ENCODE measurements at places on chromosomes 4 and X. TPM values are rescaled to one million over a fixed set of nuclear protein-coding genes. Genes with fewer than 3 reads are reported as not detected.

GRCh38 chr4:138138774-138139173, 103.4 kb downstream of the SLC7A11 start:
- H3K36me3 ChIP-seq: no peaks in the 10 kb centered on the region
- no peaks in the 10 kb centered on the region for H3K4me1 ChIP-seq
- H3K4me3 ChIP-seq: no peak overlapping the region
- no peak overlapping the region for H3K27ac ChIP-seq
- H3K27me3 ChIP-seq: no peaks in the 10 kb centered on the region

DOK7 gene
- total RNA-seq: 4.2 TPM

GRCh38 chrX:53440621-53441517, 6.7 kb upstream of the HSD17B10 start:
- no peaks in the 10 kb centered on the region for H3K36me3 ChIP-seq
- H3K27me3 ChIP-seq: no peaks in the 10 kb centered on the region
- H3K4me1 ChIP-seq: peaks cover 15% of the 10 kb centered on the region
- peak; percentile 83 for DNase-seq
- peak overlapping the region; percentile 71 for H3K27ac ChIP-seq
- peak overlapping the region; percentile 30 for H3K4me3 ChIP-seq

DNA sequence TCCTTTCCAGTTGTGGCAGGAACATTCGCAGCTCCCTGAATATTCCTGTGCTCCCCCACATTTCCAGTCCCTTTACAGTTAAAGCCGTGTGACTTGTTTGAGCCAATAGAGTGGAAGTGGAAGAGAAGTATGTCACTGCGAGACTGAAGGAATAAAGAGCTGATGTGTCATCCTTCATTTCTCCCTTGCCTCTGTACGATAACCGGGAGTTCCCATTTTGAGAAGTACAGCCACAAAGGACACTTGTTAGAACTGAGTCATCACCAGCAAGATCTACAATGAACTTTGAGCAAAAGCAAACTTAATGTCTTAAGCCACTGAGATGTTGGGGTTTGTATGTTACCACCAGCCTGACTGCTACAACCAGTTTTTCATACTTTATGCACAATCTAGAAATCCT, 92.3 kb downstream of the SPRY1 start:
- H3K27ac ChIP-seq: no peak overlapping the region
- no peak for DNase-seq
- H3K27me3 ChIP-seq: no peaks in the 10 kb centered on the region
- no peaks in the 10 kb centered on the region for H3K36me3 ChIP-seq

TMEM31 gene
- not detected for total RNA-seq

SPANXD gene
- not detected for total RNA-seq

SCD5 gene
- 17.8 TPM for total RNA-seq

- no peaks in the 10 kb centered on the region for H3K27me3 ChIP-seq
- H3K36me3 ChIP-seq: no peaks in the 10 kb centered on the region
- no peak overlapping the region for H3K4me3 ChIP-seq
- no peaks in the 10 kb centered on the region for H3K4me1 ChIP-seq
- no peak overlapping the region for H3K27ac ChIP-seq
These were observed 31.5 kb downstream of the ACTRT1 start for GRCh38 chrX:128020701-128021100.
